ENCODE measurements at places on chromosomes 4 and X.

GRCh38 chr4:176453079-176453478, 133.3 kb downstream of the SPCS3 start:
- no peak for DNase-seq

DNA sequence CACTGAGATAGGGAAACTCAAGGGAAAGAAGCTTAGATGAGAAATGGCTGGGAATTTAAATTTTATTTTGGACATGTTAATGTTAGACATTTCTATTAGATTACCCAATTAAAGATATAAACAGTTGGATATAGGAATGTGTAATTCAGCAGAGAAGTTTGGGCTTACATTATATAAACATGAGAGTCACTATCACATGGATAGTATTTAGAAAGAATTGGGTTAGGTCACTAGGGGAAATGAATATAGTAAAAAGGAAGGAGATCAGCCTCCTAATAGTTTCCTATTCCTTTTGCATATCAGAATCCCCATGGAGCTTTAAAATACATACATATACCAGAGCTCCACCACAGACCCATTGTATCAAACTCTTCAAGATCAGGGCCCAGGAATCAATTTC, 19.6 kb upstream of the CXCL5 start:
- no peak for DNase-seq

DNA sequence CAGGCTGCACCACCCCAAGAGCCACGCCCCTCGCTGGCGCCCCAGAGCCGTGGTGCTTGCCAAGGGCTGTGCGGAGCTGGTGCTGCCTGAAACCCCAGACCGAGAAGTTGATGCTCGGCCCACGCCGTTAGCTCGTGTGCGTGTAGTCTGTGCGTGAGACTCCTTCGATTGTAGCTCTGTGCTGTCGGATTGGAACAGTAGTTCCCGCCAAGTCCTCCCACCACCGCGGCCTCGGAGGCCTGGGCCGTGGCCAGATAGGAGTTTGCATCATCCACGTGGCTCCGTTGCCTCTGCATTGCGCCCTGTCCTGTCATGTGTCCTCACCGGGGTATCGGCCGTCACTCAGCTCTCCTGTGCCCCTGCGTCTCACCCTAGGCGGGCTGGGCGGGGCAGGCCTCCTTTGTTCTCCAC, 24.2 kb downstream of the TNIP2 start:
- DNase-seq: no peak

DNA sequence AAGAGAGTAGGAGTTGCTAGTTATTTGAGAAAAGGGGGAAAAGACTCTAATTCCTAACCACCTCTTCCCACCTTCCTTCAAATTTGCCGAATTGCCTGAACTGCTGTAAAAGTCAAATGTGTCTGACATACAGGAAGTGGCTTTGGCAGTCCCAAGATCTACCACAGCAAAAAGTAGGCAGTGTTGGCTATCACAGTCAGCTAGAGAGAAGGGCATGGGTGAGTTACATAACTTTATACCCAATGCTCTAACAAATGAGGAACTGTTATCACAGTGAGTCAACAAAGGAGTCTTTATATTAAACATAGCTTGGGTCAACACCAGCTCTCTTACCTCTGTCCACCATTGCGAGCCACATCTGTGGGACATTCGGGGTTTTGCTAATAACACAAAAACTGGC, 2.4 kb upstream of the MBNL3 start:
- DNase-seq: no peak

GRCh38 chr4:4985844-4986243, 33.4 kb downstream of the CYTL1 start:
- DNase-seq: peak; percentile 69

GRCh38 chrX:95878874-95879273, 805.8 kb upstream of the DIAPH2 start:
- no peak for DNase-seq

- no peak for DNase-seq
These were observed 223.9 kb upstream of the VEGFC start for GRCh38 chr4:177016541-177017141.

- DNase-seq: no peak
These were observed 995.3 kb upstream of the GRIA3 start for GRCh38 chrX:122188751-122189150.

- DNase-seq: no peak
These were observed 151.8 kb upstream of the BCOR start for GRCh38 chrX:40249582-40249981.

DNA sequence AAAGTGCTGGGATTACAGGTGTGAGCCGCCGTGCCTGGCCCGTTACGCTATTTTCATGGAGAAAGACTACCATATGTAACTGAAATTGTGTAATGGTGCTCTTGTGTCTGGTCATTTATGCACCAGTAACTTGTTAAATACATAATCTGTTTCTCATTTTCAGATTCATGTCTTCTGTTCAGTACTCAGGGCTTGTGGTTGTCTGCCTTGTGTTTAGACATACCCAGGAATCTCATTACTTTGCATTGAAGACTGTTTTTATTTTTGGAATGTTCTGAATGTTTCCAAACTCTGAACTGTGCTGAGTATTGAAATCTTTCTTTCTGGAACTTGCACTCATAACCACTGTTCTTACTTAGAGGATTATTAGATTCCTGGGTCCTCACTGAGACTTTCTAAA, 52.8 kb downstream of the PDLIM5 start:
- no peak for DNase-seq

- no peak for DNase-seq
These were observed 75.6 kb downstream of the CPE start for GRCh38 chr4:165454426-165454825.

DNA sequence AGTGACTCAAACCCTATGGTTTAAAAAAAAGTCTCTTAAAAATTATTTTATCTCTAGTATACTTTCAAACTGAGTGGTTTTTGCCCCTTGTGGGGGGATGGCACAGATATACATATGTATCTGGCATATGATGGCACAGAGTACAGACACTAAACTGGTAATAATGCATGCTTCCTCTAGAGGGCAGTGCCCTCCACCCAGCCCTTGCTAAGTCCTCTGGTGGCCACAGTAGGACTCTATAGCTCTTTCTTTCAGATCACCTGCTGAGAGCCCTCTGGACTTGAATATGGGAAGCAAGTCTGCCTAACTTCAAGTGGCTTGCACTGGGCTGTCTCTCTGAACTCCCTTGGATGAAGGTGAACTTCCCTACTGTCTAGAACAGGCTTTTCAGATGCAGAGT, 66.3 kb downstream of the TSPAN7 start:
- DNase-seq: peak; percentile 73

DNA sequence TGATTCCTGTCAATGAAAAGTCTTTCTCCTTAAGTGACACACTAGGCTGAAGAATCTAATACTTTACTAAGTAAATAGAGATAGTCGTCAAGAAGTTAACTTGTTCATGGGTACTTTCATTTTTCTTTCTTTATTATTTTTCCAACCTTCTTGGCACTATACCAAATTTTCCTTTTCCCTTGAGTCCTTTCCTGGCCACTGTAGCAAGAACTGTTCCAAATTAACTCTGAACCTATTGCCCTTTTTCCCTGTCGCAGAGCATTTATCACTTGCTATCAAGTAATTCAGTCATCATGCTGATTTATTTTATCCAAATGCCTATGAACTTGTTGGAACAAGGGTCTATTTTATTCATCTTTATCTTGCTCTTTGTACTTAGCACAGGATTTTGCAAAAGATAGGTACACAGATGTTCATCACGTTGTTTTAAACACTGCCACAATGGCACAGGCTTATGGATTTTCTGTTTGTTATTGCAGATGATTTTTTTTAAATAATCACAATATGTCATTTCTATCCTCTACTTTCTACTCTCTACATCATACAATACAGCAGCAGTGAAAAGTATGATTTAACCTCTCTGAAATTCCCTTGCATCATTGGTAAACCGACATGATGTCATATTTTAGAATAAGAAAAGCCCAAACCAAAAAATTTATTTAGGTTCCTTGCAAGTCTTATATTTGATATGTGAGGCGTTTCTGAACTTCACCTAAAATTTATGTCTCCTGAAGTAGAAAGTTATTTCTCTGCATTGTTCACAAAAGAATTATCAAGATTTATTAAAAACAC, 2352.3 kb downstream of the PCDH7 start:
- DNase-seq: no peak

DNA sequence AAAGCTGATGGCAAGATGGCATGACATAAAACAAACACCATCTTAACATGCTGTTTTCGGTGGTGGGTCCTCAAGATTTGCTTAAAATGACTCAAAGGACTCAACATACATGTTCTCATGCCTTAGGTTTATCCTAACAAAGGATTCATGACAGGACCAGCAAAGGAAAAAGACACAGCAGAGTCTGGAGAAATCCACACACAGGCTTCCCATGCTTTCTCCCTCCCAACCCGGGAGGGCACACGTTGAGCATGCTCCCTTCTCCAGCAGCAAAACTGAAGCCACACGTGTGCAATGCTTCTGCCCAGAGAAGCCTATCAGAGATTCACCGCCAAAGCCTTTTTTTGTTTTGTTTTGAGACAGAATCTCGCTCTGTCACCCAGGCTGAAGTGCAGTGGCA, 39.9 kb downstream of the SAT1 start:
- no peak for DNase-seq

- peak; percentile 98 for DNase-seq
These were observed 21.6 kb downstream of the FABP2 start for GRCh38 chr4:119300101-119300978.

DNA sequence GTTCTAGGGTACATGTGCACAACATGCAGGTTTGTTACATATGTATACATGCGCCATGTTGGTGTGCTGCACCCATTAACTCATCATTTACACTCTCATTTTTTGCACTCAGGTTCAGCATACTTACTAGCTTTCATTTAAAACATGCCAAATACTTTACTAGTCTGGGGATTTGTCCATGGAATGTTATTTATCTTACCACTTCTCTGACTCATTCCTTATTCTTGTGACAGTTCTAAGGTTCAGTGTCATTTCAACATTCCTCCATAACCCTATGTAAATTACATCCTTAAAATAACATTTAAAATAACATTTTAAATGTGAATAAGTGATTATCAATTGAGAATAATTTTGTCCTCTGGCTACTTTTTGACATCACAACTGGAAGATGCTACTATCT, 19.5 kb upstream of the SYTL5 start:
- DNase-seq: no peak

- DNase-seq: no peak
These were observed 54.5 kb downstream of the CLDN34 start for GRCh38 chrX:10021461-10022272.

GRCh38 chrX:34918091-34918736, 24.4 kb upstream of the FAM47B start:
- no peak for DNase-seq

- DNase-seq: no peak
These were observed 34.6 kb upstream of the FAM47C start for GRCh38 chrX:36973575-36973974.

GRCh38 chrX:97564496-97564895, 680.8 kb downstream of the RPA4 start:
- no peak for DNase-seq

GRCh38 chrX:77740376-77740905, 45.6 kb downstream of the ATRX start:
- DNase-seq: no peak

DNA sequence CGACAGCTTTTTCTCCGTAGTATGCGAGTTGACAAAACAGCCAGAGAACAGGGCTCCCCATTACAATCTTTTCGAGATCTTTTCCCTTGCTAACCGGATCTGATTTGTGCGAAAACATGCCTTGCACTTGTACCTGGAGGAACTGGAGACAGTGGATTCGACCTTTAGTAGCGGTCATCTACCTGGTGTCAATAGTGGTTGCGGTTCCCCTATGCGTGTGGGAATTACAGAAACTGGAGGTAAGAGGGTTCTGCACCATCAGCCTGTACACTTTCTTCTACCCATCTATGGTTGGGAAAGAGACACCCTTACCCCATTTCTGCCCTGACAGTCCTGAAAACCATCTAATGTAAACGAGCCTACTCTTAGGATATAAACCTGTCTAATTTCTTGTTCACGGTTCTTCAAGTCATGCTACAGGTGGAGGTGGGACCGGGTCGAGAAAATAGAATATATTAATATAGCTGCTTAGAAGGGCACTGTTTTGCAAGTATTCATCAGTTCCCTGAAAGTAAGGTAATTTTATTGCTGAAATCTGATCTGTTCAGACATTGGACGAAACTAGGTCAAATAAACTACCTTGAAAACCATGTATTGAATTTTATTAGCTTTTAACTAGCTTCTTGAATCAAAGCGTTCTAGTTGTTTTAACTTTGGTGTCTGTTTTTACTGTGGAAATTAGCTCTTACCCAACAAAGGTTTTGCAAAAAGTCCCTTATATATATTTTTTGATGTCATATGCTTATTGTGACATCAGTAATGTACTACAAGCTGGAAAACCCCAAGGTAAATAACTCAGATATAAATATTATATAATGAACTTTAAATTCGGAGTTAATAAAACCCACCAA, 869 bp downstream of the TMEM184C start:
- DNase-seq: no peak

- DNase-seq: no peak
These were observed 6.2 kb downstream of the HCFC1 start for GRCh38 chrX:153965406-153965805.

DNA sequence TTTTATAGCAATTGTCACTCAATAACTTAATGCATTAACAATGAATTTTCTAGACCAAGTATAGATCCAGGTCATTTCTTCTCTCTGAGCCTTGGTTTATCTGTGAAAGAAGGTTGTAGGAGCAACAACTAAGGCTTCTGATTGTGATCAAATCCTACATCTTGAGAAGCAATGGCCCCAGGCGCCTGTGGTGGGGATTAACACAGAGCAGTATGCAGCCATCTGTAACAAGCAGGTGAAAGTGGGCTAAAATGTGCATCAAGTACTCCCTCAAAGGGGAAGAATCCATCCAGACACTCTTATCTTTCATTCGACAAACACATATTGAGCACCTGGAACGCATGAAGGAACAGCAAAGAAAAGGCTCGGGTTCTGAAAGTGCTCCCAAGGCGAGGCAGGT, 19.1 kb upstream of the SETD7 start:
- peak; percentile 62 for DNase-seq

GRCh38 chr4:8728536-8729407, 136.2 kb downstream of the CPZ start:
- DNase-seq: peak; percentile 30

GRCh38 chr4:242121-242848, 63.0 kb downstream of the ZNF732 start:
- DNase-seq: peak; percentile 64

DNA sequence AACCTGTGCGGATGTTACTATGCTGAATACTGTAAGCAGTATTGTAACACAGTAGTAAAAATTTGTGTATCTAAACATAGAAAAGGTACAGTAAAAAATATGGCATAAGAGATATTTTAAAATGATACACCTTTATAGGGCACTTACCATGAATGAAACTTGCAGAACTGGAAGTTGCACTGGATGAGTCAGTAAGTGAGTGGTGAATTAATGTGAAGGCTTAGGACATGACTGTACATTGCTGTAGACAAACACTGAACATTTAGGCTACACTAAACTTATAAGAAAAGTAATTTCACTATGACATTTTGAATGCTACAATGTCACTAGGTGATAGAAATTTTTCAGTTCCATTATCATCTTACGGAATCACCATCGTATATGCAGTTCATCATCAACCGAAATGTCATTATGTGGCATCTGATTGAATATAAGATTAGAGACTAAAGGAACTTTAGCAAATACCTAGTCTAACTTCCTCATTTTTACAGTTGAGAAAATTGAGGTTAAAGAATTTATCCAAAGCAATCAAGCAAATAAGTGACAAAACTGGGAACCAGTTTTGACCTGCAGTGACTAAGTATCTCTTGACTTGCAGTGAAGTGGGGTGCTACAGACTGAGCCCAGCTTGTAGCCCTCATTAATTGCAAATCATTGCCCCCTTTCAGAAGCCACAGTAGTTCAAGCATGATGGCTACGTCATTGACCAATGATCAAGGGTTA, 55.3 kb downstream of the EGF start:
- no peak for DNase-seq

GRCh38 chr4:10239982-10240654, 123.5 kb upstream of the WDR1 start:
- no peak for DNase-seq
